NCI-H1436 (cell line): ENCODE measurements at places on chromosomes 2 and 18.

DNA sequence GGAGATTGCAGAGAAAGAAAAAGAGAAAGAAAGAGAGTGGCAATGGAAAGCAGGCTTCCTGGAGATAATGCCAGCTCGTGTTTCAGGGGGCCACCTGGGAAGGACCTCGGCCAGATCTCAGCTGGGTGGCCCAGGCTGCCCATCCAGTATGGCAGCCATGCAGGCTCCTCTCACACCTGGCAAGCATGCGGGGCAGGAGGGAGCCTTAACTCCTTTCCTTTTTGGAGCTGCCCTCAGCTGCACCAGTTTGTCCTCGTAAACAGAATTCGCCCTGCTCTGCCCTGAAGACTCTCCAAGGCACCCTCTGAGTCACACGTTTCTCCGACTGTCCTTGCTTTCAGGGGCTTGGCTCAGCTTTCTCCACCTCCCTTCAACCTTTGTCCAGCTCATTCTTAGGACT is 59.5 kb upstream of the IGFBP5 start:
- DNase-seq, result no peak

DNA sequence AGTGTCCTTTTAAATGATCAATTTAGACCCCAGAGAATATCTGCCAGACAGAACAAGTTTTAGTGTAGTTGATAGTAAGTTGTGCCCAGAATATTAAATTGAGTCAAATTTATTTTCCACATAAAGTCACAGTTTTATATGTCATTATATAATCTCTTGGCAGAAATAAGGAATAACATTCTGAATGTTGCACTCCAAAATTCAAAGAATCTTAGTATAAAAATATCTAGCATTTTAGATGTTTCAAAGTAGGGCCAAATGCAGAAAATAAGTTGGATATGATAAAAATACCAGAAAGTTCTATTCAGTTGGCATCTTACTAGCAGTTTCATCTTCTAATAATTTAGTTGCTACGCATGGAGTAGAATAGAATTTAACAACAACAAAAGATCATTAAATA is 33.5 kb downstream of the SCN1A start:
- no peak for DNase-seq

- DNase-seq, result no peak
Observed at GRCh38 chr2:118738524-118739308, 108.7 kb downstream of the EN1 start.

- no peak for DNase-seq
Observed at GRCh38 chr2:100856732-100857131, 36.8 kb downstream of the NPAS2 start.

GRCh38 chr2:176035013-176035691 is 33.1 kb upstream of the LNPK start:
- no peak for DNase-seq

DNA sequence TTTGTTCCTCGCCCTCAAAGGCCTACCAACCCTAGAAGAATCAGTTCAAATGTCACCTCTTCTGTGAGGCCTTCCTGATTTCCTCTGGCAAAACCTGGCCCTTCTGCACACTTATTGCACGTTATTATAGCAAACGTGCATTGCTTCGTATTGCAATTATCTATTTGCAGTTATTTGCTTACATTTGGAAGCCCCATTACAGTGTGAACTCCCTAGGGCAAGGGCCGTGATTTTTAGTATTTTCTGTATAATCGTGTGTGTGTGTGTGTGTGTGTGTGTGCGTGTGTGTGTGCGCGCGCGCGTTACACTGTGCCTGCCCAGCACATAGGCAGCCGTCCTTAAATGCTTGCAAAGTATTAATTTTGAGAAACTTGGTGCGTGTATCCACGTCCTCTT is 460 bp upstream of the SEMA4F start:
- no peak for DNase-seq

DNA sequence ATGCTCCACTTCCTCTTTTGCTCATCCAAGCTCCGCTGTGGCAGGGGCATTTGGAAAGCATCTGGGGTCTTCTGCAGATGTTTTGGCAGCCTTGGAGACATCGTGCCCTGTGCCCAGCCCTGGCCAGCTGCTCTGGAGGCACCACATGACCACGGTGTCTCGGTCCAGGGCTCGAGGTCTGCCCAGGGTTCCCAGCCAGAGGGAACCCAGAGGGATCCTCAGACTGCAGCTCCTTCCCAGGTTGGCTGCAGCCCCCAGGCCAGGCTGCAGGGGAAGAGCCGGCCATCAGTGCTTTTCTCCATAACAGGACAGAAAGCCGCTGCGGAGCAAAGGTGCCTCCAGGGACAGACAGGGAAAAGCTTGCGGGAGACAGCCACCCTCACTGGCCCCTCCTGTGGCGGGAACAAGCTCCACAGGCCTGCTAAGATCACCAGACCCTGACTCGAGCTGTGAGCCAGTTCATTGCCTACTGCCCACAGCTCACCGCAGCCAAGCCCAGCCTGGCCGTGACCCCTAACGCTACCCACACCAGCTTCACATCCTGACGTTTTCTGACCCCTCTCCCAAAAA is 74.7 kb downstream of the SMAD7 start:
- no peak for DNase-seq

GRCh38 chr2:220046507-220046906 is 419.1 kb downstream of the SLC4A3 start:
- no peak for DNase-seq

DNA sequence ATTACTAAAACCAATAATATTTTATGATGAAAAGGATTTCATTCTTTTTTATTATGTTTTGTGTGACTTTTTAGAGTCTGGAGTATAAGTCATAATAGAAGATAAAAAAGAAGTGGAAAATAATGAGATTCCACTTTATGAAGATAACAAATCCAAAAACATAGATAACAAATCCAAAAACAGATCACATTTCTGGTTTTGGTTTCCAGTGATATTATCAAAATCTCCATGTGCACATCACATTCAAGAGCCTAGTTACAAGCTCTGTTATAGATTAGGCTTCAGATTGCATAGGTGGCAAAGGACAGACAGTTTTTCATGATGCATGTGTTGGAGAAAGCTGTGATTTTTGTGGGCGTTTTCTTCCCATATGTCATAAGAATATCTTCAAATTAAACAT is 648.2 kb downstream of the STK39 start:
- DNase-seq, result no peak

DNA sequence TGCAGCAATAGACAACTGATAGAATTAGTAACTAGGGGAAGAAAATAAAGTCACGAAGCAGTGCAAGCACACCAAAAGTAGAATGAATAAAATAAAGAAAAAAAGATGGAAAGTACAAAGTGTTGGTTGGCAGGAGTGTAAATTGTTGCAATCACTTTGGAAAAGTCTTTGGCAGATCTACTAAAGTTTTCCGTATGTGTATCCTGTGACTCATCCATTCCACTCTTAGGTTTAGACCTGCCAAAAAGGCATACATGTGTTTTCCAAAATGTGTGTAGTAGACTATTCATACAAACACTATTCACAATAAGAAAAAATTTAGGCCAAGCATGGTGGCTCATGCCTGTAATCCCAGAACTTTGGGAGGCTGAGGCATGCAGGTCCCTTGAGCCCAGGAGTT is 282.1 kb upstream of the FSIP2 start:
- DNase-seq, result no peak

DNA sequence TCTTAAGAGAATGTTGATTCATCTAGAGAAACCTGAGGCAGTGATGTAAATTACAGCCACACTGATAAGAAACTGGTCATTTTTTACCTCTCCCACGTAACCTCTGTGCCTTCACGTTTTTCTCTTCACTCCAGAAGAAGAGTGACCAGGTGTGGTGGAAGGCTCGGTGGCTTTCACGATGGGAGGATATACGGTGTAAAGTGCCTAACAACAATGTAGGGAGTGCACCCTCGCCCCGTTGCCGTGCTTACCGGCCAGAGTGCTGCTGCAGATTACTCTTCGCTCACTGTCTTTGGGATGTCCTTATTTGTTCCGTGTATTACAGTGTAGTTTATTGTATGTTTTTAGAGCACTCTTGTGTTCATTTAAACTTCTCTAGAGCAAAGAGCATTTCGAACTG is 46.5 kb downstream of the NCK2 start:
- no peak for DNase-seq

DNA sequence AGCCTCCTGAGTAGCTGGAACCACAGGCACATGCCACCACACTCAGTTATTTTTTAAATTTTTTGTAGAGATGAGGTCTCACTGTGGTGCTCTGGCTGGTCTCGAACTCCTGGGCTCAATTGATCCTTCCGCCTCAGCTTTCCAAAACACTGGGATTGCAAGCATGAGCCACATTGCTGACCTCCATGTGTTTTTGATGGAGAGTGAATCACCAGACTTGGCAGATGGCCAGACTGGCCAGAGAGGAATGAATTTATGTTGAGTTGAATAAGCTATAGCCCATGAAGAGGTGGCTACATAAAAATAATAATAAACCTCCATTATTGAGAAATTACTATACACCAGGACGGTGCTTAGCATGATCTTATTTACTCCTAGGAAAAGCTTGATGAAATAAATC is 91.5 kb downstream of the MREG start:
- no peak for DNase-seq

DNA sequence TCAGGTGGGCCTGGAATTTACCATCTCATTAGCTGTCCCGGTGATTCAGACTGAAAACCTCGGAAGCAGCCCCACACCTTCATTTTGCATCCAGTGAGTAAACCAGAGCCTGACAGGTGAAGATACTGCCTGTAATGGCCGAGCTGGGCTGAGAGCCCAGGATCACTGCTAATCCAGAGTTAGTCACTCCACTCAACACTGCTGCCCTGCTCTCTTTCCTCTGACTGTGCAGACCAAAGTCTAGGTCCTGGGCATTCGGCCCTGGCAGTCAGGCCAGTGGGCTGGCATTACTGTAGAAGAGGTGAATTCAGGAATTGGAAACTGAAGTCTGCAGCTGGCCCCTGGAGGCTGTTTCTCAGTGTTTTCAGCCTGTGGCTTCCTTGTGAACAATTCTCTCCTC is 44.3 kb downstream of the TMEM17 start:
- no peak for DNase-seq

GRCh38 chr2:241001413-241002274 is 3.2 kb downstream of the SNED1 start:
- no peak for DNase-seq

- no peak for DNase-seq
Observed at GRCh38 chr2:36168115-36168514, 187.5 kb upstream of the CRIM1 start.

GRCh38 chr18:75211002-75211621 is 515 bp downstream of the TSHZ1 start:
- DNase-seq, result no peak

DNA sequence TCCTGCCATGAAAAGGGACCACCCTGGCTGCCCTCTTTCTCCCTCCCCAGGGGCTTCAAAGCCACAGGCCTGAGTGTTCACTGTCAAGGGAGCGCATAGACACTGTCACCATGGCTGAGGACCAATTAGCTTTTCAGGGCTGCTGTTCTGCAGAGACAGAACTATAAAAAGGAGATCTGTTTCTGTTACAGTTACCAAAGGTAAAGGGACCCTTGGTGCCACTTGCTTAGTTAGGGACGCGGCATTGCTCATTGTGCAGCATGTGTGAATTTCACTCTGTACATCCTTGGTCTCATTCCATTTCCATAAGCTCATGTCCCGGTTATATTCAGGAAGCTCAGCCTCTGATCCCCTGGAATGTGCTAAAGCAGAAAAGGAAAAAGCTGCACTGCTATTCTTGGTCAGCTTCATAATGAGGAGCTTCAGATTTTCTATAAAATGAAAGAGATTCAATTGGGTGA is 55.5 kb upstream of the RNF152 start:
- peak; percentile 4 for DNase-seq

- DNase-seq, result no peak
Observed at GRCh38 chr2:8088810-8089209, 593.0 kb upstream of the ID2 start.

DNA sequence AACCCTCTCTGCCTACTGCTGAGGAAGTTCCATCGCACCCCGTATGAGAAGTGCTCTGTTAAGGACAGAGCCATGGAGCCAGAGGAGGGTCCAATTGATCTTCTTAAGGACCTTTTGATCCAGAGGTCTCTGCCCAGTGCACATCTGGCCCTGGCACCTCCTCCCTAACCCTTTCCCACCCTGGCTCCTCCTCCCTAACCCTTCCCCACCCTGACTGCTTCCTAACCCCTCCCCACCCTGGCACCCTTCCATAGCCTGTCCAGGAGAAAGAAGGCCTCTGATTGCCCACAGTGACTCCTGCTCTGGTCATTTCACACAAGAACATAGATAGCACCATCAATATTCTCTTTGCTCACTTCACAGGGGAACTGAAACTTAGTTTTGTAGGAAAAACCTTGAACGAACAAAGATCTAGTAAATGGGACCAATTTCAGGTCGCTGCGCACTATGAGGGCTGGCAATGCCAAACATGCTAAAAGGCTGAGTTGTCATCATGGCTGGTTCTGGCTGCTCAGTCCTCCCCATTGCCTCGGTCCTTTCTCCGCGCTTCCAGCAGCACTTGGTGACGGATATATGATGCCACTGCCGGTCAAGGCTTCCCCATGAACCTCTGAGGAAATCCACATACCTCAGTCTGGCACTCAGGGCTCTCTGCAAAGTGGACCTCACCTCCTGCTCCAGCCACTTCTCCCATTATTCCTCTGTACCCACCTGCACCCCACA is 49.2 kb downstream of the PKDCC start:
- no peak for DNase-seq

DNA sequence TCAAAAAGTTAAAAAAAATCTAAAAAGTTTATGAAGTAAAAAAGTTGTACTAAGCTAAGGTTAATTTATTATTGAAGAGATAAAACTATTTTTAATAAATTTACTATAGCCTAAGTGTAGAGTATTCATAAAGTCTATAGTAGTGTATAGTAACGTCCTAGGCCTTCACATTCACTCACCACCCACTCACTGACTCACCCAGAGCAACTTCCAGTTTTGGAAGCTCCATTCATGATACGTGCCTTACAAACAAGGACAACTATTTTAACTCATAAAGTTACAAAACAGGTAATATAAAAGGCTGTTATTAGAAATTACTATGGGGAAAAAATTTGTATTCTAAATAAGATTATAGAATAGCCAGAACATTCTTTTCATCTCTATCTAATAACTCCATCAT is 158.9 kb upstream of the FN1 start:
- no peak for DNase-seq

- DNase-seq, result no peak
Observed at GRCh38 chr2:21294446-21294845, 170.7 kb downstream of the TDRD15 start.

- no peak for DNase-seq
Observed at GRCh38 chr2:46495231-46496030, 16.1 kb downstream of the TMEM247 start.

DNA sequence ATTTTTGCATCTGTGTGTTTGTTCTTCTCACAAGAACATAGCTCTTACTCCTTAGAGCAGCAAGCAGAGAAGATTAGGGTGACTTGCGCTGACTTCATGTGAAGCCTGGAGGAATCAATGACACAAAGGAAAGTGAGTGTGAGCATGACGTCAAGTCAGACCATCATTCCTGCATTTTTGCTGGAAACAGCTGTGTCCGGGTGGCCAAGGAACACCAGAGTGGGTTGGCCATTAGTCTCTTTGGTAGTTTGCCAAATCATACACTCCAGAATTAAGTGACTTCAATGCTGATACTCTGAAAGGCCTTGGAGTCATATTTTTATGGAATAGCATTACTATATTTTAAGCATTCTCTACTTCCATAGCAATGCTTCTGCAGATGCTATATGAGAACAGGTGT is 597.2 kb downstream of the DCDC2C start:
- DNase-seq, result no peak
